ENCODE measurements at places on chromosomes 6 and 20. TPM values are rescaled to one million over a fixed set of nuclear protein-coding genes. Genes with fewer than 3 reads are reported as not detected.

- no peak for DNase-seq
Measured at GRCh38 chr6:12165297-12165696, 124.9 kb upstream of the EDN1 start.

NRSN1 gene
- not detected for total RNA-seq

DNA sequence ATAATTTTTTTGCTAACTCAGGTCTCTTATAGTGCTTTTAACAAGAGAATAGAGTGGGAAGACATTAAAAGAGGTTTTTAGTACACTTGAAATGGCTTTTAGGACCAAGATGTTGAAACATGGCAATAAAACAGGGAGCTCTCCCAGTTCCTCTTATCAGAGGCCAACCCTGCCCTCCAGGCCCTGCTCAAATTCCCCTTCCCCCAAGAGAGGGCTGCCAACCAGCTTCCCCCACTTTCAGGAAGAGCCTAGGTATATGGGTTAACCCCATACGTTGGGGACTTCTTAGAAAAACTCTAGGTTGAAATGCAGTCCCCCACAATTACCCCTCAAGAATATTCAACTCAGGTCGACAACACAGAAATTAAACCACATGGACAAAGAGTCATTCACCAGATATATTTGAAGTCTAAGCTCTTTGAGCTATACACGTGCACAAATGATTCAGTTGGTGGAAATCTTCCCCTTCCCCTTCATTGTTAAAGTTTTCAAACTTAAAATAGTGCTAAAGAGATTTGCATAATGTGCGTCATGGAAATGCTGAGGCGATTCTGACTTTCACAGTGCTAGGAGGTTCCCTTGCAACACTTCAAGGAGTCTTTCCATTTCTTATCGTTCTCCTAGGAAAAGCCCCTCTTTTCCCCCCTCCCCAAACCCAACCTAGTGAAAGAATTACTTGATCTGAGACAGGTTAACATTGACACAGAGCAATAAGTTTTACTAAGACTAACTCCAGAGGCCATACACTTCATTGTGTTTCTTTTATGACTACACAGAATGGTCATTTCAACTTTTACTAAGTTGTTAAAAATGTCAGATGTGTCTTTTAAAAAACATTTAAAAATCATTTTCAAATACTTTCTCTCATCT is 49.8 kb upstream of the ENPP5 start:
- DNase-seq: peak; percentile 63

ERGIC3 gene
- total RNA-seq: 170 TPM

BTNL2 gene
- 4.9 TPM for total RNA-seq

DNA sequence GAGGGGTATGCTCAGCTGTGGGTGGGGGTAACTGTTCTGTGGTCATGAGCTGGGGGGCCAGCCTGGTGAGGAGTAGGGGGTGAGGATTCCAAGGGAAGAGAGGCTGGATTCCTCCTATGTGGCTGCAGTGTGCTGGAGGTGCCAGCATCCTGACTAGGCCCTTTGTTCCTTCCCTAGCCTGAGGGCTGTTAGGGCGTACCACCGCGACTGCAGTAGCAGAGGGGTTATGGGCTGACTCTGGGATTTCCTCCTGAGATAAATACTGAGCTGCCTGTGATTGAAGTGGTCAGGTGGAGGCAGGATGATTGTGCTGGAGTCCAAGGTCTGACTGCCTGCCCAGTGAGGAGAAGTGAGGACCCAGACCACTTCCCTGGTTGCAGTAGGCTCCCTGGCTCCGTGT is 205.3 kb downstream of the ADGRG6 start:
- no peak for DNase-seq

- no peak for DNase-seq
Measured at GRCh38 chr20:17825960-17826843, 126.4 kb downstream of the BANF2 start.

DNA sequence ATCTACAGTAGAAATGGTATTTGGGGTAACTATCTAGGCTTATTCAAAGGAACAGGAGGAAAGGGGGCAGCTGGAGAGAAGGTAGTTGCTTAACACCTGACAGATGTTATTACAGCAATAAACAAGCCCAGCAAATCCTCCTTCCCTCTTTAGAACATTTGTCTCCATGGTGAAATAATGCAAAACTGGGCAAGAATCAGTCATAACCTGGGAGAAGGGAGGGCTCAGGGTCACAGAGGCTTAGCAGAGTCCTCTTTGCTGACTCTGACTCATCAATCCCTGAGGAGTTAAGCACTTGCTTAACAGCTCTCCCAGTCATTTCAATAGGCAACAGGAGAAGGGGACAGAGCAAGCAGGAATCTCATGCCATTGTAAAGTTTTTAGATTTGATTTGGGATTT is 230.3 kb downstream of the IBTK start:
- no peak for DNase-seq

DNA sequence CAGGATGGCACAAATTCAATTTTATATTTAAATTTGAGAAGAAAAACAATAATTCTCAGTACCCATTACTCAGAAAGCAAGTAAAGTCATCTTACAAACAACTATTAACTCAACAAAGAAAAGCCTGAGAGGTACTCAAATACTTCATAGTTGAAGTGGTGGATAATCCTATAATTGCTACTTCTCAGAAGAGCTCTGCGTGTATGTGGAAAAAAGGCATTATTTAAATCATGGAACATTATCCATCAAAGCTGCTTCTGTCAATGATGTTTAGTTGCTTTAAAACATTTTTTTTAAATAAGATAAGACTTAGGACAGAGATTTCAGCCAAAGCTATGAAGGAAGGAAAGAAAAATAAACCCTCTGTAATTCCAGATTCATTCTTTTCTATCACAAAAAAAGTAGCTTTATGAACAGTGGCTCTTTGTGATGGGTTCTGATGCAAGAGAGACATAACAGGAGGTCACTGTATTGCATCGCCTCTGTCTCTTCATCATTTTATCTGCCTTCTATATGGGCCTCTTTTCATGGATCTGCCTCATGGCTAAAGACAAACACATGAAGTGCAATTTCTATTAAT is 367.9 kb upstream of the SLC35B3 start:
- DNase-seq: no peak

GRCh38 chr6:52337633-52338290 is 24.2 kb upstream of the PAQR8 start:
- DNase-seq: no peak

RPN2 gene
- 138 TPM for total RNA-seq

DNA sequence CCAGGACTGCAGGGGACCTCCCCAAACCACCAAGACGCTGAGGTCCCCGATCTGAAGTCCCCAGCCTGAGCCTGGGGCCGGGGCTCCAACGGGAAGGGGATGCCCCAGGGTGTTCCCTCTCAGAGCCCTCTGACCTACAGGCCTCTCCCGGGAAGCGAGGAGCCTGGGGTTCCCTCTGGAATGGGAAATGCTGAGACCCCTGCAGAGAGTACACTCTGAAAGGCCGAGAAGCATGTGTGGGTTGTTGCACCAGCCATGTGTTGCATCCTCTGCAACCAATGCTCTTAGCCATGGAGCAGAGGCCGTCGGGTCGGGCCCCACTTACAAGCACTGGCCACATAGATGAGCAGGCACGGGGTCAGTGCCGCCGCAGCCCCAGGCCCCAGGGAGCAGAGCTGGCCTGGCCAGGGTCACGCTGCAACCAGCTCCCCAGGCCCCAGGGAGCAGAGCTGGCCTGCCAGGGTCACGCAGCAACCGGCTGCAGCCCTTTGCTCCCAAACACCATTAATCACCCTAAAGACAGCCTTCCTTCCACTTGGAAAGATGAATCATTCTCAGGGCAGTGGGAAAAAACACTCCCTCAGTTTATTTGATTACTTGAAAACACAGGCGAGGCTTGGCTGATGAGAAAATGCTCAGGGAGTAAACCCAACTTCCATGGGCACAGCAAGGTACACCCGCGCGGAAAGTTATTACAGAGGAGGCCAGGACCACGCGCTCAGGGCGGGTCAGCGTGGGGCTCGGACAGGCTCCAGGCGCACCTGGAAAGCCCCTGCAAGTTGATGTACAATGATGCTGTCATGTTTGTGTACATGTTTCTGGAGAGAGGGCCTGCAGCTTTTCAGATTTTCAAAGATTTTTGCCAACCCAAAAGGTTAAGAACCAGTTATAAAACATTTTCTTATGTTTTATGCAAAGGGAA is 78.0 kb upstream of the AFDN start:
- no peak for DNase-seq

- DNase-seq: no peak
Measured at GRCh38 chr20:8489094-8489883, 357.2 kb downstream of the PLCB1 start.

DNA sequence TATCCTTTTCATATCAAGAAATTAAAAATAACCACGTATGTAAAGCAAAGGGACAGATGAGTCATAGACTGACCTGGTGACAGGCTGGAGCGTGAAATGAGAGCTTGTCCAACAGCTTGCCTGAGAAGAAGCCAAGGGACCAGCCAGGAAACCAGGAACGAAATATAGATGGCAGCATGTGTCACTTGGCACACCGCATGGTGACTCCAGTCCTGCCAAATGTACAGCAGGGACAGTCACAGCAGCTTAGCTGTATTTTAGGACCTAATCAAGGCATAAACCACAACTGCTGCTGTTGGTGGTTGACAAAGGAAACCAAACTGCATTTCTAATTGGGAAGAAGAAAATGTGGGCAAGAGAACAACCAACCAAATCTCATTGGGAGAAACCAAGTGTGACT is 755.0 kb downstream of the TFAP2A start:
- DNase-seq: no peak

Data from OCI-LY7 (cell line).